ENCODE measurements at places on chromosomes 4 and X. TPM values are rescaled to one million over a fixed set of nuclear protein-coding genes. Genes with fewer than 3 reads are reported as not detected.

Gene KLF8
- 1.3 TPM for total RNA-seq

DNA sequence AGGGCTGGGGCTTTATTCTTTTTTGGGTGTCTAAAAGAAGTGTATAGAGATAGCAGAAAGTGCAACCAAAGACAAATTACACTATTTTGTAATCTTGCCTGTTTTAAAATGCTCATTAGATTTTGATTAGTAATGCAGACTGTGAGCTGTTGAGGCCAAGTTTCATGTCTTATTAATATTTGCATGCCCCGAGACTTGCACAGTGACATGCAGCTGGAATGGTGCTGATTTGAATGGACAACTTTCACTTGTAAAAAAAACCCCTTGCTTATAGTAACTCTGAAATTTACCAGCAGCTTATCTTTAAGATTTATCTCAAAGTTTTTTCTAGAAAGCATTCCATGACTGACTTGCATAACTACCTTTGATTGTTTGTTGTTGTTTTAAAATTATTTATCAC, 835.1 kb upstream of the IGFBP7 start:
- DNase-seq: no peak

Gene GPM6B
- total RNA-seq: 0.88 TPM

Gene EDA
- total RNA-seq: 3.6 TPM

DNA sequence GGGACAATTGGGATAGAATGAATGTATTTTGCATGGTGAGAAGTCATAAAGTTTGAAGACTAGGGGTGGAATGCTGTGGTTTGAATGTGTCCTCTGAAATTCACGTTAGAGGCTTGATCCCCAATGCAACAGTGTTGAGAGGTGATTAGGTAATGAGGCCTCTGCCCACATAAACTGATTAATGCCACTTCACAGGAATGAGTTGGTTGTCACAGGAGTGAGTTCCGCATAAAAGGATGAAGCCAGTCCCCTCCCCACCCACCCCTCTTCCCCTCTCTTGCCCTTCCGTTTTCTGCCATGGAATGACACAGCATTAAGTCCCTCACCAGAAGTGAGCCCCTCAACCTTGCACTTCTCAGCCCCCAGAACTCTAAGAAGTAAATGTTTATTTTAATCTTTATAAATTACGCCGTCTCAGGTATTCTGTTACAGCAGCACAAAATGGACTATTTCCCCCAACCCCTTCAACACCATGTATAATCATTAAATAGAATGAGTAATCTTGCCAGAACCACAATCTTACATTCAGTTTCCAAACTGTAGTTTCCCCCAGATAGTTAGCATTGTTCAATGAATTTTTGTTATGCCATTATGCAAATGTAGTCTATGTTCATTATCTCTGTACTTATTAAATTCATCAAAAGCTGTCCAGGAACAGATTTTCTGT, 5.5 kb upstream of the MMAA start:
- no peak for DNase-seq

- DNase-seq: no peak
Measured at GRCh38 chr4:26719954-26720552, 136.2 kb downstream of the TBC1D19 start.

DNA sequence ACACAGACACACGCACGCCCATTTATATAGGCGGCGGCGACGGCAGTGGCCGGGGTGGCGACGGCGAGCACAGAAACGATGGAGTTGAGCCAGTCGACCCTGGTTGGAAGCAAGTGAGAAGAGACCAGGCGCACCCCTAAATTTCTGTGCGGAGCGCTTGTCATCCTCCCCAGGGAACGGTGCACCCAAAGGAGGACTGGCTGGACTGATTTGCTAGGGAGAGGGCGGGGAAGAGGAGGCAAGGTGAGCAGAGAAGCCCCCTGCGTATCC, 302 bp downstream of the NHS start:
- no peak for DNase-seq

DNA sequence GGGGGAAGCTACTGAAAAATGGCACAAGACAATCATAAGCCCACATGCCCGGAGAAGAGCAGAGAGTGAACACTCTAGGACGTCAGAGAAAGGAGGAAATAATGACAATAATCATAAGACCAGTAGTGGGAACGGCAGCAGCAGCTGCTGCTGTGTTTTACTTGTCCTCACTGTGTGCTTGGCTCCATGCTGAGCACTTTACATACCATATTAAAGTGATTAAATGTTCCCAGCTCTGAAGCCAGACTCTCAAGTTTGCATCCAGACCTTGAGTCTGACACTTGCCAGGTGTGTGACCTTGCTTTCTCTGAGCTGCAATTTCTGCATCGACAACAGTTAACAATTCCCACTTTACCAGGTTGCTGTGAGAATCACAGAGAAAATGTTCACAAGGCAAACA, 255.4 kb downstream of the SPANXN1 start:
- DNase-seq: no peak

Gene SLC10A4
- not detected for total RNA-seq

Gene FRMD7
- not detected for total RNA-seq

Data from pancreas (tissue), 10 donors.